ENCODE measurements at places on chromosomes 6 and 20.

GRCh38 chr6:109308018-109308492 lies 74.2 kb downstream of the CD164 start:
- DNase-seq, result no peak

DNA sequence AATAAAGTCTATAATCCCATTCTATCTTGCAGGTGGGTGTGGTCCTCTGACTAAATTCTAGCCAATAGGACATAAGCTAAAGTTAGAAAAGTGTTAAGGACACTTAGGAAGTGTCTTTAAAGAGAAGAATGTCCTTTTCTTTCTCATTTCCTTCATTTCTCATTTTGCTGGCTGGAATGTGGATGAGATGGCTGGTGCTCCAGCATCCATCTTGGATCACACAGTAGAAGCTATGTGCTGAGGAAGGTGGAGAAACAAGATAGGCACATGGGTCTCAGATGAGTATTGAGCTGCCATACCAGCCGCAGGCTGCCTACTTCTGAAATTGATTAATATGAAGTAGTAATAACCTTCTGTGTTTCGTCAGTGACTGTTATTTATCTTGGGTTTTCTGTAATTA lies 289.0 kb downstream of the LRFN2 start:
- no peak for DNase-seq

DNA sequence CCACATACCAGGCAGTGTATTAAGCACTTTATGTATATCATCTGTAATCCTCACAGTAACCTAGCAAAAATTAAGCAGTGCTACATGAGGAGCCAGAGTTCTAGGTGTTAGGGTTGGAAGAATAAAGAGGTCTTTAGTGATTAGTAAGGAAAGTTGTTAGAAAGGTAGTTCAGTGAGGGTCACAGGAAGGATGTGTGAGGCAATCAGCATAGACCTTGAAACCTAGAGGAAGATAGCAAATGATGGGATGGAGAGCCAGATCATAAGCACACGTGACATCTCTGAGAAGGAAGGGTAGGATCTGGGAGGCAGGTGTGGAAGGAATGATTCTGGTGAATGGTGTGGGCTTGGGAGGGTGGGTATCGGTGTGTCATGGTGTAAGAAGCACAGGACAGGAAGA lies 2.2 kb downstream of the KAT14 start:
- no peak for DNase-seq

GRCh38 chr20:11130554-11131166 lies 456.9 kb upstream of the JAG1 start:
- DNase-seq, result no peak

GRCh38 chr6:34958734-34959133 lies 69.7 kb downstream of the ANKS1A start:
- no peak for DNase-seq

DNA sequence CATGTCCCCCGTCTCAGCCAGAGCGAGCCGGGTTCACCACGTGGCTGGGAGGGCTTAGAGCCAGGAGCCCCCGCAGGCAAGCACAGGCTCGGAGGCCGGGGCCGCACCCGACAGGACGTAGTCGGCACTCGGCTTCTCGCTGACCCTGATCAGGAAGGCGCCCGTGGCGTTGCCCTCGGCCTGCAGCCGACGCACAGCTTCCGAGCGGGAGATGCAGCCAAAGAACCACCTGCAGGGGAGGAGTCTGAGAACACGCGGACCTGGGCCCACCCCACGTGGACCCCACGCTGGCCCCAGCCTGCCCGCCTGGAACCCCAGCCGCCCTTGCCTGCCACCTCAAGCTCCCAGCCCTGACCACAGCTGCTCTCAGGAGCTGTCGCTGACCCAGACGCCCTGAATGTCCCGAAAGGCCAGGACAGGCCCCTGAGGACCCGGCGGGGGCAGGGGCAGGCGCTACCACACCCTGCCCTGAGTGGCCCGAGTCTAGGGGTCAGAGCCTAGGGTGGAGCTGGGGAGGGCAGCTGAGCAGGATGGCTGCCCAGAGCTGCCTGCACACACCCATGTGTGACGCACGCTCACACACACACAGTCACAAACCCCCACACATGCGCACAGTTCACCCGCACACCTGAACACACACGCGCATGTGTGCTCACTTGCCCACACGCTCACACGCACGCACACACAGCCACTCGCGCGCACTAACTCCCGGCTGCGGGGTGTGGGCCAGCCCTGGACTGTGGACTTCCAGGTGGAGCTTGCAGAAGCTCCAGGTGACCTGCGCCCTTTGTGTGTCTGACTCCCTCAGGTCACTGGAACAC lies 2.1 kb downstream of the PTK6 start:
- no peak for DNase-seq

- no peak for DNase-seq
Observed at GRCh38 chr6:157632821-157633220, 190.2 kb upstream of the SNX9 start.

DNA sequence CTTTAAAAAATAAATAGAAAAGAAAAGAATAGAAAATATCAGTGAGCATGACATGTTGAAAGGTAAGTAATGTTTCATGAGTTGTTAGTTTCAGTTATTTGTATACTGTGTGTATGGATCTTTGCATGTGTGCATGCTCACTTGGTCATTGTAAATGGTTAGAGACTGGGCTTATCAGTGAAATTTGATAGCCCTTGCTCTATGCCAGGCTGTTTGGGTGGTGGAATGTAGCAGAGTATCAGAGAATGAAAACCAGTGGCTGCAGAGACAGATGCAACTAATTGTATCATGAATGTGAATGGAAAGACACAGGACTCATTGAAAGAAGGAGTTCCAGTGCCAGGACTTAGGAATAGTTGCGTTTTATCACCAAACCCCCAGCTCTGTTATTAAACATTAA lies 4.2 kb downstream of the GSTA2 start:
- DNase-seq, result no peak

Measured in NCI-H1092 treated with DMSO at 0.1 percent for 48 hours (cell line).